ENCODE measurements at places on chromosomes 16 and 17. TPM values are rescaled to one million over a fixed set of nuclear protein-coding genes. Genes with fewer than 3 reads are reported as not detected.

The SLC16A6 gene
- polyA plus RNA-seq, result 0.08 TPM

The CLEC19A gene
- not detected for polyA plus RNA-seq

The SNX11 gene
- 6.5 TPM for polyA plus RNA-seq

DNA sequence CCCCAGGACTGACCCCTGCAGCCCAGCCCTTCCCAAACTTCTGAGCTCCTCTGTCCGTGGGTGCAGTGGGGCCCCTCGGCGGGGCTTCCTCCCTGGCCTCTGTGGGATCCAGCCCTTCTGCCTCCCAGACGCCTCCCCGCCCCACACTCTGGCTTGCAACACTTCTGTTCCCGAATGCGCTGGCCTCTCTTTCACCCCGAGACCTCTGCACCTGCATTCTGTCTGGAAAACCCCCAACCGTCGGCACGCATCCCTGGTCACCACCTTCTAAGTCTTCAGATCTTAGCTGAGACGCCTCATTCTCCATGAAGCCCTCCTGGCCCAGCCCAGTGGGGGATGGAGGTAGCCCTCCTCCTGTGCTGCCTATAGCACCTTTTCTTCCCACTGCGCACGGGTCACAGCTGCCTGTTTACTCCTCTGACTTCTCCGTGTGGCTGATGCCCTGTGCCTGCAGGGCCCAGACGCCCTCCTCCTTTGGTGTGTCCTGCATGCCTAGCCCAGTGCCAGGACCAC lies 26.4 kb downstream of the TMEM235 start:
- no peaks in the 10 kb centered on the region for H3K4me1 ChIP-seq
- DNase-seq, result no peak
- no peaks in the 10 kb centered on the region for H3K36me3 ChIP-seq
- no peaks in the 10 kb centered on the region for H3K27me3 ChIP-seq

GRCh38 chr16:8764525-8765250 lies 32.8 kb downstream of the TMEM186 start:
- DNase-seq, result no peak
- no peaks in the 10 kb centered on the region for H3K4me1 ChIP-seq
- no peak overlapping the region for H3K27ac ChIP-seq
- H3K27me3 ChIP-seq, result no peaks in the 10 kb centered on the region

DNA sequence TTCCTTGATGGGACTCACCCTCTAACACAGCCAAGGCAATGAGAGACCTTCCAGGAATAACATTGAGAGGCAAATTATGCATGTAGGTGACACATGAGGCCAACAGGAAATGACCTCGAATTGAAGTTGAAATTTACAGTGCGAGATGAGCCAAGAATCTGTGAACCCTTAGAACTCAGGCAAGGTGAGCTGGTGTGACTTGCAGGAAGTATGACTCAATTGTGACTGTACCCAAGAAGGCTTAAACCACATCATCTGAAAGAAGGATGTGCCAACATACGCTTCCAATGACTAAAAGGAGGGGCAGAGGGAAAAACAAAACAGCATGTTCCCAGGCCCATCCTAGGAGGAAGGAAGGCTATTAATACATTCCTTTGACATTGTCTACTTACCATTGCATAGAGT lies 44.8 kb downstream of the PITPNC1 start:
- peaks cover 14% of the 10 kb centered on the region for H3K4me1 ChIP-seq
- DNase-seq, result no peak
- H3K27me3 ChIP-seq, result no peaks in the 10 kb centered on the region

DNA sequence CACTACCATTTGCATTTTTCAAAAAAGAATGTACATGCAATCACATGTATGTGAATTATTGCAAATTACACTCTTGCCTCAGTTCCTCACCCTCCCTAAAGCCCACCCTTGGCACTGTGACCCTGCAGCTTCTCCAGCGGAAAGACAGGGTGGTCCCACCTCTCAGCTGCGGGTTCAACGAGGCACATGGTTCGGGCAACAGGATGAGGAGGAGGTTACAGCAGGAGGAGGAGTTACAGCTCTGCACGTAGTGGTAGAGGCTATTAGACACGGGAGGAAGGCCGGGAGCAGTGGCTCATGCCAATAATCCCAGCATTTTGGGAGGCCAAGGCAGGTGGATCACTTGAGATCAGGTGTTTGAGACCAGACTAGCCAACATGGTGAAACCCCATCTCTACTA lies 5.2 kb downstream of the C16orf95 start:
- H3K27ac ChIP-seq, result no peak overlapping the region
- no peak for DNase-seq
- no peak overlapping the region for H3K4me3 ChIP-seq
- no peaks in the 10 kb centered on the region for H3K4me1 ChIP-seq
- no peaks in the 10 kb centered on the region for H3K36me3 ChIP-seq

- H3K4me3 ChIP-seq, result no peak overlapping the region
- H3K36me3 ChIP-seq, result no peaks in the 10 kb centered on the region
- H3K27me3 ChIP-seq, result no peaks in the 10 kb centered on the region
- H3K27ac ChIP-seq, result no peak overlapping the region
- no peak for DNase-seq
- H3K4me1 ChIP-seq, result no peaks in the 10 kb centered on the region
Measured at GRCh38 chr16:3807425-3808123, 72.9 kb downstream of the CREBBP start.

DNA sequence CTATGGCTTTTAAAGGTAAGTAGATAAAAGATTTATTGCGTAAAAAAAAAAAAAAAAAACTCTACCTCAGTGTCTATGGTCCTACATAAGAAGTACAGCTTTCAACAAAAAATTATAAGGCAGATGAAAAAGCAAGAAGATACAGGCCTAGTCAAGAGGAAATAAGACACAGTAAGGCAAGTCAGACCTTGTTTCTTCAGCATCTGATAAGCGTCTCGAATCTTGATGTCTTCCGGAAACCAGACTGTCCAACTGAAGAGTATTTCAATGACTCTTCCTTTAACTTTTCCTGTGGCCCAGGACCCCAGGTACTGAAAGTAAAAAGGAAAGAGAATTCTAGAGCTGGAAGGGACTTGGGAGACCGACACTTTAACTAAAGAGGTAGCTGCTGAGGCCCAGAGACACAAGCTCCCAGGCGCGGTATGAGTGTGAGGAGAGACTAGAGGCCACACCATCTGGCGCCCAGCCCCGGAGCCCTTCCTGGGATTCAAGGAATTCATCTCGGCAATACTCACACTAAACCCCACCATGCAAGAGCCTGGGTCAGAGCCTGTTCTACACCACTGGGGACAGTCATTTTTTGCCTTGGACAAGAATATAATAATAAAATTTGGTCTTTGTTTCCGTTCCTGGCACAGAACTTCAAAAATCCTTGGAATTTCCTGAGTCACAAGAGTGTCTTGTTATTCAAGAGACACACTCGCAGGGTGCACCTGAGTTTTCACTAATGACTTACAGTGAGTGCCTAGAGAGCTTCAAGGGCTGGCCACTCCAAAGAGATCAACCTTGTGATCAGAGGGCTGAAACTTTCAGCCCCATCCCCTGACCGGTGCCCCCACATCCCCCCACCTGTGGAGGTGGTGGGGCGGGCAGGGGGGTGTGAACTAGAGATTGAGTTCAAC lies 18.6 kb downstream of the GGA2 start:
- H3K27me3 ChIP-seq, result no peaks in the 10 kb centered on the region
- H3K36me3 ChIP-seq, result peaks cover 89% of the 10 kb centered on the region
- no peak overlapping the region for H3K27ac ChIP-seq
- no peak for DNase-seq
- no peaks in the 10 kb centered on the region for H3K4me1 ChIP-seq
- H3K4me3 ChIP-seq, result no peak overlapping the region

- no peaks in the 10 kb centered on the region for H3K4me1 ChIP-seq
- no peak overlapping the region for H3K4me3 ChIP-seq
- H3K36me3 ChIP-seq, result no peaks in the 10 kb centered on the region
- H3K27ac ChIP-seq, result no peak overlapping the region
- no peaks in the 10 kb centered on the region for H3K27me3 ChIP-seq
- no peak for DNase-seq
Measured at GRCh38 chr17:45855691-45856336, 11.1 kb downstream of the SPPL2C start.

GRCh38 chr17:43040655-43041054 lies 15.6 kb downstream of the RND2 start:
- no peak for DNase-seq
- no peaks in the 10 kb centered on the region for H3K27me3 ChIP-seq
- H3K36me3 ChIP-seq, result no peaks in the 10 kb centered on the region

DNA sequence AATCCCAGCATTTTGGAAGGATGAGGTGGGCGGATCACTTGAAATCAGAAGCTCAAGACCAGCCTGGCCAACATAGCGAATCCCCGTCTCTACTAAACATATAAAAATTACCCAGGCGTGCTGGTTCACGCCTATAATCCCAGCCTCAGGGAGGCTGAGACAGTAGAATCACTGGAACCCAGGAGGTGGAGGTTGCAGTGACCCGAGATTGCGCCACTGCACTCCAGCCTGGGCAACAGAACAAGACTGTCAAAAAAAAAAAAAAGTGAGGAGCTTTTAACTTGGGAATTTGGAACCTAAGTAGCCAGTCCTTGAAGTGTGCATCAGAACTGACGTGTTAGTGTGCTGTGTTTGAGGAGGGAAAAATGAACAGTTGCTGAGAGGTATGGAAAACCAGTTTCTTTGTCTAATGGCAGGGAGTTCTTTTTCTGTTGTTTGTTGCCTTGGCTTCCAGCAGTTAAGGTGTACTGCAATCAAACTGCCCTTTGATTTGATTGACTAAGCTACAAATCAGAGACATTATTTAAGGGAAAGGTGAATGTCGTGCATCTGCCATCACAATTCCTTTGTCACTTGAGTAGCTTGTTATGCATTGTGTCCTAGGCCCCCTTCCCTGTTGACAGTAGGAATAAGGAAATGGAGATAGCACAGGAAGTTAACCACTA lies 8.6 kb upstream of the DUSP14 start:
- no peak for DNase-seq
- no peak overlapping the region for H3K4me3 ChIP-seq
- no peaks in the 10 kb centered on the region for H3K4me1 ChIP-seq
- H3K27ac ChIP-seq, result no peak overlapping the region
- peaks cover 19% of the 10 kb centered on the region for H3K36me3 ChIP-seq

GRCh38 chr17:74566132-74566753 lies 1.1 kb downstream of the CD300H start:
- no peak for DNase-seq
- no peaks in the 10 kb centered on the region for H3K36me3 ChIP-seq
- H3K27me3 ChIP-seq, result no peaks in the 10 kb centered on the region
- H3K27ac ChIP-seq, result no peak overlapping the region
- no peaks in the 10 kb centered on the region for H3K4me1 ChIP-seq
- no peak overlapping the region for H3K4me3 ChIP-seq

Measured in pancreas (tissue), 10 donors.